ENCODE measurements at places on chromosomes 2 and 18. TPM values are rescaled to one million over a fixed set of nuclear protein-coding genes. Genes with fewer than 3 reads are reported as not detected.

The TGFA gene
- total RNA-seq = 7.4 TPM

The SPEG gene
- total RNA-seq = 6.7 TPM

The PGAP1 gene
- total RNA-seq = 3.2 TPM

The HOXD11 gene
- 8.2 TPM for total RNA-seq

The COL4A4 gene
- total RNA-seq = 1.9 TPM

The REG1B gene
- not detected for total RNA-seq

The C2orf81 gene
- total RNA-seq = 4.4 TPM
